ENCODE measurements at places on chromosomes 13 and 19.

- no peak for DNase-seq
These were observed 2134.7 kb downstream of the PCDH9 start for GRCh38 chr13:65095161-65096082.

GRCh38 chr19:52743091-52743490 is 8.2 kb upstream of the ZNF611 start:
- DNase-seq: no peak

GRCh38 chr13:79571147-79571546 is 90.2 kb downstream of the NDFIP2 start:
- no peak for DNase-seq

DNA sequence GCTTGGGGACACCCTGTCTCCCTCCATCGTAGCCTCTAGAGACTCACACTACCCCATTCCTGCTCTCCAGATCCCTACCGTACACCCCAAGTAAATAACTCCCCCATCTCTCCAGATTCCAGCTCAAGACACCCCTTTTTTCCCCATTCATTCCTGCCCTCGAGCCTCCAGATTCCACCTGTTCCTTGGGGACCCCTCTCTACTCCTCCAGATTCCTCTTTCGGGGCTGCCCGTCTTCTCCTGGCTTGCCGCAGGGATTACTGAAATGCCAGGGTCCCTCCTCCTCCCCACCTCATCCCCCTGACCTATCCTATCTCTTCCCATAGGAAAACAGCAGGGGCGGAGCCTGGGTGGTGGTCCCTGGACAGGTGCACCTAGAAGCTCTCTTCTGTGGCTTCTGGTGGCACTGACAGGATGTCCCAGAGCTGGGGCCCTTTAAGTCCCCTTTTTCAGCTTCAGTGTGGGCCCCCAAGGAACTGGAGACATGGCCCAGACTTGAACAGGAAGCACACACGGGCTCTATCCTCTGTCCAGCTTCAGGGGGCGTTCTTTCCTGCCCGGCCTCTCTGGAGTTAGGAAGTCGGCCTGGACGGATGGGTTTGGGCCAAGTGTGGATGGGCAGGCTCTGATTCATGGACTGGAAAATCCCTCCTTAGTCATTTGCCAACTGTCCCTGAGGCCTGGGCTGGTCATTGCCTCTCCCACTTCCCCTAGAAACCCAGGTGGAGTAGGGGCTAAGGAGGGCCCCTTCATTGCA is 1.2 kb downstream of the ZSWIM4 start:
- DNase-seq: no peak

GRCh38 chr13:29859971-29860370 is 9.6 kb upstream of the UBL3 start:
- DNase-seq: no peak

DNA sequence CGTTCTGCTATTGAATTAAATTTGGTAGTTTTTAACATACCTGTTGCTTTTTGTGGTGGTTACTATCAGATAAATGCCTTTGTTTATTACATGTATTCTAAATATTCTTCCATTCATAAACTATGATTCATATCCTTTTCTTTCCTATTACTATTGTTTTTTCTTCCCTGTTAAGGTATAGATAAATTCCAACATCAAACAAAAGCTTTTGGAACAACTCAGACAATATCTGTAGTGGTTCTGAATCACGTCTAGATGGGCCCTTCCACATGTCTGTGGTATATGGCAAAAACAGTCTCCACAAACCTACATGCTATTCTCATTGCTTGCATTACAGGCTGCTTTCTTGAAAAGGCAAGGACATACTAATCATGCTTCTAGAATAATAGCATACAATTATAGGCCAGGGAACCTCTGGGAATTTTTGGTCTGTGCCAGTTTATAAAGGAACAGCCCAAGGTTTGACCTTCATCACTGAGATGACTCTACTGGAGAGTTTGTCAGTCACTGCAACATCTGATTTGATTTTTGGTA is 6.4 kb downstream of the LRCH1 start:
- DNase-seq: no peak

GRCh38 chr19:28961772-28962500 is 251.0 kb downstream of the UQCRFS1 start:
- no peak for DNase-seq

DNA sequence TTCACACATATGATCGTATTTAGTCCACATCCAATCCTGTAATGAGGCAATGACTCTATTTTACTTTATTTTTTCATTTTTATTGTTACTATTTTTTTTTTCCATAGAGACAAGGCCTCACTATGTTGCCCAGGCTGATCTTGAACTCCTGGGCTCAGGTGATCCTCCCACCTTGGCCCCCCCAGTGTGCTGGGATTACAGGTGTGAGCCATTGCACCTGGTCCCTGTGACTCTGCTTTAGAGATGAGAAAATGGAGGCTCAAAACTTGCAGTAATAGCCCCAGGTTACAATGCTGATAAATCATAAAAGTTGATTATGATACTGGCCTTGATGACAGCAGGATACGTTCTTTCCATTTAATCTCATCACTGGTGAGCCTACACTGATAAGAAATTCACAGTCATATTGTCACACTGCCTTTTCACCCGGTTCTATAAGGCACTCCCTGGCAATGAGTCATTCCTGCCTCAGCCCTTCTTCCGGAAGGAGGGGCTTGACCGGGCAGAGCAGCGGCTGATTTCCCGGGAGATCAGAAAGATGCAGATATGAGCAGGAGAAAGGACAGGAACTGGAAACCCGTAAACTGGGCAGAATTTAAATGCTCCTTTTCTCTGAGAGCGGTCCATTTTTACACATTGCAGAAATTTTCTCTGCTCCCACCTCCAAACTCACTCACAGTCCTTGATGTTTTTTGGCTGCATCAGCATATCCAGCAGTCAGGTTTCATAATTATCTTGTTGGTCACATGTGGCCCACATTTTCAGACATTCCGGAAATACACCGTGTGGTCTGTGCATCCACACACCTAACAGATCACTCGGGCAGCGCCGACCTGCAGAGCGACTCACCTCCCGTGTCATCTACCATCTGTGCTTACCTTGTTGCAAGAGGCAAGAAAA is 616.4 kb downstream of the EFNB2 start:
- DNase-seq: no peak

DNA sequence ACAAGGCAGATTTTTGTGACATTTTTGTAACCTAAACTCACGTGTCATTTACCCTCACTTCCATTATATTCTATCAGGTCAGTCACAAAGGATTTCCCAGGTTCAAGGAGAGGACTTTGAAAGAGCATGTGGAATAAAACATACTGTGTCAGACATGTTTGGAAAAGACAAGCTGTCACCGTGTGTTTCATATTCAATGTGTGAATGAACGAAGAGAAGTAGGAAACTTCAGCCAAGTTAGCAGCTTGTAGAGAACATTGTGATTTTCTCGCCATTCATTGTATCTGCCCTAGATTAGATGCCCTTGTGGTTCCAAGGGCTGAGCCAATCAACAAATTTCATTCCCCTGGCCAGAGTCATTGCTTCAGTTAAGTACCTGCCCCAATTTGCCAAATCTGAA is 2288.9 kb upstream of the PCDH20 start:
- no peak for DNase-seq

Data from T follicular helper cell (primary cell).